Dermis lymphatic vessel endothelial cell (primary cell): ENCODE measurements at places on chromosomes 3 and 15. TPM values are rescaled to one million over a fixed set of nuclear protein-coding genes. Genes with fewer than 3 reads are reported as not detected.

Gene SLC6A1
- total RNA-seq, result not detected in 2 replicates

Gene DNAJB8
- not detected in 2 replicates for total RNA-seq

Gene SPATA12
- total RNA-seq, result 0.22 and 0.52 TPM in 2 replicates

Gene LHFPL4
- total RNA-seq, result under 0.01 TPM in 1 of 2 replicates, not detected in the other

Gene EFHB
- 0.22 and 0.34 TPM in 2 replicates for total RNA-seq

Gene ASTE1
- total RNA-seq, result 6.5 and 6.8 TPM in 2 replicates

Gene CCDC50
- 125 and 162 TPM in 2 replicates for total RNA-seq

Gene CACNA2D2
- total RNA-seq, result under 0.01 TPM in 1 of 2 replicates, not detected in the other

Gene FBXW12
- not detected in 2 replicates for total RNA-seq

Gene ADAMTS17
- total RNA-seq, result 0.17 and 0.33 TPM in 2 replicates

Gene ANKDD1A
- total RNA-seq, result 11.9 and 15.3 TPM in 2 replicates

Gene PLA2G4F
- total RNA-seq, result not detected in 2 replicates

Gene RGMA
- under 0.01 TPM in 1 of 2 replicates, not detected in the other for total RNA-seq

Gene DNASE1L3
- total RNA-seq, result 1.7 and 8.7 TPM in 2 replicates

Gene CPN2
- total RNA-seq, result not detected in 2 replicates

Gene SPINK8
- total RNA-seq, result not detected in 2 replicates

Gene AGBL1
- not detected in 2 replicates for total RNA-seq

Gene ROPN1
- not detected in 2 replicates for total RNA-seq

Gene SCG5
- total RNA-seq, result 0.22 and 0.60 TPM in 2 replicates

Gene PTPRG
- 9.1 and 13.6 TPM in 2 replicates for total RNA-seq

Gene MEIS2
- total RNA-seq, result 12.2 and 21.6 TPM in 2 replicates

Gene CCDC54
- total RNA-seq, result not detected in 2 replicates

Gene GOLGA8H
- total RNA-seq, result 0.69 and 0.98 TPM in 2 replicates

Gene PRICKLE2
- total RNA-seq, result 8.2 and 10.6 TPM in 2 replicates

Gene GOLGA6A
- not detected in 2 replicates for total RNA-seq

Gene HRG
- total RNA-seq, result not detected in 2 replicates

Gene HACL1
- total RNA-seq, result 29.0 and 32.6 TPM in 2 replicates

Gene CFAP91
- not detected in 2 replicates for total RNA-seq

Gene SLC2A2
- total RNA-seq, result not detected in 2 replicates

Gene C2CD4A
- 1.4 and 2.3 TPM in 2 replicates for total RNA-seq

Gene RARB
- total RNA-seq, result 0.43 and 1.4 TPM in 2 replicates

Gene COL6A5
- total RNA-seq, result not detected in 2 replicates

Gene MNS1
- under 0.01 and 0.09 TPM in 2 replicates for total RNA-seq
